ENCODE measurements at places on chromosomes 13 and 19.

- no peak for DNase-seq
These were observed at the start of gene FXYD1 for GRCh38 chr19:35138305-35138892. Gene FXYD1, plus strand, starts transcription at chr19:35138824. Its CDS starts 1,256 bp downstream, at chr19:35140080.

- no peak for DNase-seq
These were observed 901.7 kb downstream of the DIAPH3 start for GRCh38 chr13:59261928-59262488.

DNA sequence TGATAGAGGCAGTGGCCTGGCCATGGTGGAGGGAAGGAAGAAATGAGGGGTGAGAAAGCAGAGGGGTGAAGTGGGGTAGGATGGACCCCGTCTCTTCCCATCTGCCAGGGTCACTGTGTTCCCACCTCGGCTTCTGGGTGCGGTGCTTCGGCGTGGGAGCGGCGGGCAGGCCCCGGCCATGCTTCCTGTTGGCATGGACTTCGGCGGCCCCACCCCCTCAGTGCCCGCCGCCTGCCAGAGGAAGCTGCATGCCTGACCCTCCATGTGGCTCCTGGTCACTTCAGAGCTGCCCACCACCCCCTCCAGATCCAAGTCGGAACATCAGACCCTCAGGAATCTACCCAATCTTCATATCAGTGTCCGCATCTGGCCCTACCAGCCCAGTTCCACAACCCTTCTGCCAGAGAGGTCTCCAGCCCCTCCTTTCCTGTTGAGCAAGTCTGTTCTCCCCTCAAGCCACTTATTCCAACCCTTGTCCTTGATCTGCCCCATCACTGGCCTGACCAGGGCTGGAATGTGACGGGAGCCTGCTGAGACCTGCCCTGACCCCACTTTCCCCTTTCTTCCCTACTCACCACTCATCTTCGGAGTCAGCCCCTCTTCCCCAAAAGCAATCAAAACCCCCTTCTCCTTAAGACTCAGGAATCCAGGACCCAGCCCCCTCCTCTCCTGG is 1.5 kb downstream of the KCNN4 start:
- no peak for DNase-seq

DNA sequence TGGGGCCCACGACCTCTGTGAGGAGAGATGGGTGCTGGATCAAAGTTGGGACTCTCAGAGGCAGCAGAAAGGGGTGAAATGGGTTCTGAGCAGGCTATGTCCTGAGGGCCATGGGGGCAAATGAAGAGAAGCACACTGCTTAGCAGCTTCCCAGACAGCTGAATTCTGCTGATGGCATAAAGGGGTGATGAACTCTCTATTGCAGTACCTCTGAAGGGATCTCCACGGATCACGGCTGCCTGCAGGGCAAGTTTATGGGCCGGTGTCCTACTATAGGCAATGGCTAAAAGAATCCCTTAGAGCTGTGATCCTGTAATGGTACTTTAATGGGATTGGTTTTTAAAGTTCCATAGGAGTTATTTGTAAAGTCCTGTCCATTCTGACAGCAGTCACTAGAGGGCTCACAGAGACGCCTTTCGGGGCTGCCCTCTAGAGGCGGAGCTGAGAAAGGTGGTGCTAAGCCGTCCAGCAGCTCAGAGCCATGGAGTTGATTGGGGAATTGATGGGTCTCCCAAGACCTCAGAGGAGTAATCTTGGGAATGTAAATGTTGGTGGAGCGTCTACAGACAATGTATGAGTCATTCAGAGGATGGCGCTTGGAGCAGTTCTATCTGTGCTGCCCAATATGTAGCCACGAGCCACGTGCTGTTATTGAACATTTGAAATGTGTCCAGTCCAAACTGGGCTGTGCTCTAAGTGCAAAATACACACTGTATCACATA is 287.3 kb downstream of the COG6 start:
- peak; percentile 86 for DNase-seq

- DNase-seq, result no peak
These were observed 39.4 kb upstream of the DACH1 start for GRCh38 chr13:71906448-71906847.

- DNase-seq, result no peak
These were observed 15.2 kb downstream of the HTR2A start for GRCh38 chr13:46881621-46882020.

GRCh38 chr19:49592486-49593232 is 1.7 kb downstream of the PRR12 start:
- no peak for DNase-seq

DNA sequence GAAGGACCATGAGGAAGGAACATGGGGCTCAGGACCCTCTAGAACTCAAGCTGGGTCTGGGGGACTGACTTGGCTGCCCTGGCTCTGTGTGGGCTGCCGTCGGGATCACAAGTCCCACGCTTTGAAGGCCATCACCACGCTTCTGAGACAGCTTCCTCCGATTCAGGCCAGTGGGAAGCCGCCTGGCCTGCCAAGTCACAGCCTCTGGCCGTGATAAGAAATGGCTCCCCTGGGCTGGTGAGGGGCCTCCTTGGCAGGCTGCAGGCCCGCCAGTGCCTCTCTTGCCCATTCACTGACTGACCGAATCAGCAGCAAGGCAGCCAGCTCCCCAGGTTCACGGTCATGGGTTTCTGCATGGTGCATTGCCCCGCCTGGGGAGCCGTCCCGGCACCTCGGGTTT is 48.8 kb downstream of the COMP start:
- DNase-seq, result no peak

GRCh38 chr13:28067491-28067890 is 32.9 kb downstream of the FLT3 start:
- DNase-seq, result no peak

- peak; percentile 58 for DNase-seq
These were observed 3.1 kb downstream of the EFNB2 start for GRCh38 chr13:106532111-106532929.

DNA sequence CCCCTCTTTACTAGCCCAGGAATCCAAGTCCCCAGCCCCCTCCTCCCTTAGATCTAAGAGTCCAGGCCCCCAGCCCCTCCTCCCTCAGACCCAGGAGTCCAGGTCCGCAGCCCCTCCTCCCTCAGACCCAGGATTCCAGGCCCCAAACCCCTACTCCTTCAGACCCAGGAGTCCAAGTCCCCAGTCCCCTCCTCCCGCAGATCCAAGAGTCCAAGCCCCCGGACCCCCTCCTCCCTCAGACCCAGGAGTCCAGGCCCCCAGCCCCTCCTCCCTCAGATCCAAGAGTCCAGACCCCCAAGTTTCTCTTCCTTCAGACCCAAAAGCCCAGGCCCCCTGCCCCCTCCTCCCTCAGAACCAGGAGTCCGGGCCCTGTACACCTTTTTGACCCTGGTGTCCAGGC is 11.5 kb downstream of the SPACA6 start:
- no peak for DNase-seq

DNA sequence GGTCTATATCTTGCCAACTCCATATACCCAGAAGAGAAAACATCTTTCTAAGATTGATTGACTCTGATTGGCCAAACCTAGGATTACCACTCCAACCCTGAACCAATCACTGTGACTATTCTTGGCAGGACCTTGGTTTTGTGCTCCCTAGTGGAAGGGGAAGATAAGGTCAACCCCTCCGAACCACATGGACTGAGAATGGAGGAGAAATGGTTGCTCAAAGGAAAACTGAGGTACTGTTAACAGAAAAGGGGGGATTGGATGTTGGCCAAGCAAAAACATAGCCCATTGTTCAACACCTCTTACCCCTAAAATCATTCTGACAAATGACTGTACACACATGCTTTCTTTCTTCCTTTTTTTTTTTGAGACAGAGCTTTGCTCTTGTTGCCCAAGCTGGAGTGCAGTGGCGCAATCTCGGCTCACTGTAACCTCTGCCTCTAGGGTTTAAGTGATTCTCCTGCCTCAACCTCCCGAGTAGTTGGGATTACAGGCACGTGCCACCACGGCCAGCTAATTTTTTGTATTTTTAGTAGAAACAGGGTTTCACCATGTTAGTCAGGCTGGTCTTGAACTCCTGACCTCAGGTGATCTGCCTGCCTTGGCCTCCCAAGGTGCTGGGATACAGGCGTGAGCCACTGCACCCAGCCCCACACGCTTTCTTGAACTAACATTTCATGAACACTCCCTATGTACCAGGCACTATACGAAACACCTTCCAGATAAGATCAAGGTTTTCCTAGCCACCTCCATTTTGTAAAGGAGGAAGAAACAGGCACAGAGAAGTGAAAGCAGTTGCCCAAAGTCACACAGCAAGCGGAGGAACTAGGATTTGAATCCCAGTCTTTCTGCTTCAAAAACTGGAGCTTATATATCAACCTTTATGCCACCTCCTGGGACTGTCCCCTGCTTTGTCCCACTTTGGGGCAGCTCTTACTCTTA is 6.5 kb downstream of the MEIOSIN start:
- no peak for DNase-seq

- DNase-seq, result no peak
These were observed 4.8 kb upstream of the MYH14 start for GRCh38 chr19:50198431-50199258.

DNA sequence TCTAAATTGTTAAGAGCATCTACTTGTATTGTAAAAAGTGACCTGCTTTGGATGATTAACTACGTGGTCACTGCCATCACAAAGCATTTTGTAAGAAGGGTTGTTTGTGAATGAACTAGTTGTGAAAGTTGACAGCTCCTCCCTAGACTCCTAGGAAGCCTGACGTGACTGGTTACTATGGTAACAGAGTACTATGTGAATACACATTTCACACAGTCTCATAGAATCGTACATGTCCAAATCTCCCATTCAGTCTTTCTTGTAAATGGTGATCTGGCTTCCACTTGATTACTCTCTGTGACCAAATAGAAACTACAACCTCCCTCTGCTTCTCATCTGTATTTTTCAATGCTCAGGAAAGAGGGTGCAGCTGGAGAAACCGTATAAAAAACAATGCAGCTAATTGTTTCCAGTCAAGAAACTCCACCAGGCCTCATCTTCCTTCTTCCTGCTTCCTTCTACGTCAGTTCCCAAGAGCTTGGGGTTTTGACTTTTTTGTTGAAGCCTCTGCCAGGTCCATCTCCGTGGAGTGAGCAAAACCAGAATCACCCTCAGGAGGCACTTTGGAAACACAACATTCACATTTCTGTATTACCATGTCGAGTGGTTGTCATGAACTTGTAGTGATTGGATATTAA is 83.4 kb downstream of the GPC6 start:
- peak; percentile 90 for DNase-seq

- peak; percentile 46 for DNase-seq
These were observed 8.8 kb downstream of the SCEL start for GRCh38 chr13:77544355-77544754.

DNA sequence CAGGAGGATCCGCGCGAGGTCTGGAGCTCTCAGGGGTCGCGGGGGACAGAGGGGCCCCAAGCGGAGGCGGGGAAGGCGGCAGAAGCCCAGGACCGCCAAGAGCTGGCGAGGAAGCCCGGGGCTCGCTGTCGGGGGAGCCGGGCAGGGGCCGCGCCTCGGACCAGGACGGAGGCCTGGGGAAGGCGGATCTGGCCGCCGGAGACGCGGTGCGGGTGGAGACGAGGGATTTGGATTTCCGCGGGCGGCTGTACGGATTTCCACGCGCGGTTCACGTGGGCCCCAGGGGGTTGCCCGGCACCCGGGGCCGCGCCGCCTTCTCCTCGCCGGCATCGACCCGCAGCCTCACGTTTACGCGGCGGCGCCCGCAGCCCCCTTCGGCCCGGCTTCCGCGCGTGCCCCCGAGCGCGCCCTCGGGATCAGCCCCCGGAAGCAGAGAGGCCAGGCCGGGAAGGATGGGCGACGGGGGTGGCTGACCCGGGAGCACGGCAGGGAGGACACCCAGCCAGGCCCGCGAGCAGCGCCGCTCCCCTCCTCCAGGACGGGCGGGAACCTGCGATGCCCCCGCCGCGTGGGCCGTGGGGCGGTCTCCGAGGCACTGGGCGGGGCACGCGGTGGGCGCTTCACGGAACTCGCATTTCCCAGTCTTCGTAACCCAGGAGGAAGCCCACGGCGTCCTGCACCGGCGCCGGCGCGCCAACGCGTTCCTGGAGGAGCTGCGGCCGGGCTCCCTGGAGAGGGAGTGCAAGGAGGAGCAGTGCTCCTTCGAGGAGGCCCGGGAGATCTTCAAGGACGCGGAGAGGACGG is 4.7 kb downstream of the F7 start:
- no peak for DNase-seq

GRCh38 chr13:31053091-31053490 is 108.6 kb downstream of the HSPH1 start:
- peak; percentile 21 for DNase-seq

- peak; percentile 21 for DNase-seq
These were observed 47.2 kb upstream of the POMP start for GRCh38 chr13:28611654-28612131.

- peak; percentile 64 for DNase-seq
These were observed 106.1 kb downstream of the RGCC start for GRCh38 chr13:41563341-41563983.

DNA sequence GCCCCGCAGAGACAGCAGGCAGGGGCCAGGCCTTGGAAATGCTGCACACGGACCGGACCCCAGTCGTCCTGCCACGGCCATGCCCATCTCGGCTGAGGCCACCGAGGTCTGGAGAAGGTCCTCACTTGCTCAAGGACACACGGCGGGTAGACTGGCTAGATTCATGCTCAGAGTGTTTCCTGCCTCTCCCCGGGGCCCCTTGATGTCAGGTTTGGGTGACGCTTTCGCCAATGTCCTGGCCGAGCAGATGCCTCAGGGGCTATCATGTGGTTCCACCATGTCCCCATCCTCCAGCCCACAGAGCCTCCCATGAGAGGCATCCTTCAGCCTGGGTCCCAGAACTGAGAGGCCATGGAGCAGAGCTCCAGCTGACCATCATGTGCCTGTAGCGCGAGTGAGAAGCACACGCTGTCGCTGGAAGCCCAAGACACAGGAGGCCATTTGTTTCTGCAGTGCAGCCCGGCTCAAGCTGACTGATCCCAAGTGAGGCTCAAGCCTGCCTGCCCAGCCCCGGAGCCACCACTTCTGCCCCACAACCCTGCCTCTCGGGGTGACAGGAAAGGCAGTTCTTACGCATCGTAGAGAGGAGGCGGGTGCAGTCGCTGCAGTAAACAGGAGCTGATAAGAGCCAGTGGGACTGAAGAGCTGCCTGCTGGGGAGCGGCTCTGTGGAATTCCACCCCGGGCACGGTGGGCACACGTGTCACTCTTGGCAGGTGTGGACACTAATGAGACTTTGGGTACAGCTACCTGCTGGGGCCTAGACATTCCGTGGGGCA is 53.9 kb upstream of the GAS6 start:
- DNase-seq, result no peak

DNA sequence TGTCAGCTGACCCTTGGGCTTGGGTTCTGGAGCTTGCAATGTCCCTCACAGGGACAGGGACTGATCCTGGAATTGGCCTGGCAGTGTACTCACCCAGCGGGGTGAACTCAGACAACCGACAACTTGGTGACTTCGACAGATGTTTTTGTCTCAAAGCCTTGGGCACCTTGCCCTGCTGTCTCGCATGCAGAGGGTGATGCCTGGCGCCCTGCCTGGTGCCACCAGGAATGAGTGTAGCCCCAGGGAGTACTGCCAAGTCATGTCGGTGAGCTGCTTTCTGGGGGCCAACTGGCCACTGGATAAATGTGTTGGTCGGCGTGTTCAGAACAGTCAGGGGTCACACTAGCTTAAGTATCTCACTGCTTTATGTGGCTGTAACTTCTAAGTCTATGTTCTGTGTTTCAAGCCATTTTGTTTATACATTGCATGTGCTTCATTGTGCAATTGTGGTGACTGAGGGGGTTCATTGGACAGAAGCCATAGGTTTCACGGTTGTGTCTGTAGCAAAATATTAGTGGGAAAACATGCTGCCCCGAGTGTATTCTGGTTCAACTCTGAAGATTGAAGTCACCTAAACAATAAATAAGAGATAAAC is 96.3 kb upstream of the TNFSF11 start:
- DNase-seq, result no peak
